ENCODE measurements at places on chromosomes 3 and 15.

DNA sequence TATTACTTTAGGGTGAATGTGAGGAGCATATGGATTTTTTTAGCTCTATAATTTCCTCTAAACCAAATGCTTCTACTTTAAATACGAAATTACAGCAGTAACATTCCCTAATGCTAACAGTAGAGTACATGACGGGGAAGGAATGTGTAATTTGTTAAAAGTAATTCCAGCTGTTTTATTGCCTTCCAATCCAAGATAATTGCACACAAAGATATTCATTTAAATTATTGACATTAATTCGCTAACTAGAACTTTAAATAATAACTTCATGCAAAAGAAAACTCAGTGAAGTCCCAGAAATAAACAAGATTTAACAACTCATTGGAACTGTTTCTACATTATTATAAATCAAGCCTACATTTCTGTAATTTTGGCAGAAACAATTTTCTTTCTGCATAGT is 261.4 kb upstream of the CFAP20DC start:
- DNase-seq: no peak

- no peak for DNase-seq
These were observed 288.8 kb downstream of the FEZF2 start for GRCh38 chr3:62084558-62084957.

GRCh38 chr15:81183439-81183775 is 13.3 kb upstream of the IL16 start:
- no peak for DNase-seq

- no peak for DNase-seq
These were observed 4.2 kb downstream of the RARB start for GRCh38 chr3:25432176-25432720.

DNA sequence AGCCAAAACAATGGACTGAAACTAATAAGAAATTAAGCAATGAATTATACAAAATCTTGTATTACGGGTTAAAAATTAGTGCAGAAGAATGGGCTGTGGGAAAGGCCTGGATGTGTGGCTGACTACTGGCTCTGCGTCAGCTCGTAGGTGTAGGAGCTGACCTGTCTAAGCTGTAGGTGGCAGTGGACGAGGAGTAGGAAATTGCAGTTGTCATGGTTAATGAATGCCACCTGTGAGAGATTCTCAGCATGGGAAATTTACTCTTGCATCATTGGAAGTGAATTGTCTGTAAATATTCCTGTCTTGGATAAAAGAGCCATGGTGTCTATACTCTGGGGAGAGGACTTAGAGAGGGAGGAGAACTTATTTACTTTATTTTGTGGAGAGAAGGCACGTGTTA is 23.4 kb downstream of the CHRNA7 start:
- no peak for DNase-seq

- DNase-seq: peak; percentile 58
These were observed 8.5 kb upstream of the USP3 start for GRCh38 chr15:63495780-63496488.

DNA sequence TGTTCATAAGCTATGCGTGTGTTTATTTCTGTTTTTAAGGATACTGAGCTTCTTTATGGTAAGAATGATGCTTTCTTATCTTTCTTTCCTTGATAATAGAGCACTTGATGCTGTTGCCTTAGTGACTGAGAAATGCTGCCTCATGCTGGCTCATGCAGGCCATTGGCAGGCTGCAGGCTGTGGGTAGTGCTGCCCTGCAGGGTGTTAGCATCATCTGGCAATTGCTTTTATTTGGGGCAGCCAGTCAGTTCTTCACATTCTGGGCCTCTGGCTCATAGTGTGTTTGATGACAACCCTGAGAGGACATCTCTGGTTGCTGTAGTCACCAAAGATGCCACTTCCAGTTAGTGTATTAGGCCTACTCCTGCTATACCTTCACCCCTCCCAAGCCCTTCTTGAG is 66.2 kb upstream of the ONECUT1 start:
- no peak for DNase-seq

GRCh38 chr3:89246326-89246725 is 138.9 kb downstream of the EPHA3 start:
- DNase-seq: no peak

GRCh38 chr15:92471288-92471687 is 77.6 kb downstream of the ST8SIA2 start:
- no peak for DNase-seq

GRCh38 chr3:159829539-159830227 is 159.0 kb upstream of the IL12A start:
- no peak for DNase-seq

DNA sequence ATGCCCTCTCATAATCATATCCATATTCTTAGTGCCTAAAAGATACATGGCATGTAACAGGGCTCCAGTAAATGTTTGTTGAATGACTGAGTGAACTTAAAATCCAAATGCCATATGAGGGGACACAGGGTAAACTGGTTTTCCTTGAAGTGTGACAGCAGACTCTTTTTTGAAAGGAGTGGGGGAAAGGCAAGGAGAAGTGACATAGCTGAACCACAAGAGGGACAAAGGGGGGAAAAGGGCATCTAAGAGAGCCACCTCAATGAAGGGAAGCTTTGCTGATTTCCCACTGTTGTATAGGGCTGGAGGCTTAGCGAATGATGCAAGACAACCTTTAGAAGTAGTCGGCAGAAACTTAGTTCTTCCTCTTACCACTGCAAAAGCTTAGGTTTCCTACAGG is 9.1 kb downstream of the TRIM42 start:
- DNase-seq: no peak

- DNase-seq: no peak
These were observed 467.7 kb downstream of the FGF12 start for GRCh38 chr3:192259661-192260060.

DNA sequence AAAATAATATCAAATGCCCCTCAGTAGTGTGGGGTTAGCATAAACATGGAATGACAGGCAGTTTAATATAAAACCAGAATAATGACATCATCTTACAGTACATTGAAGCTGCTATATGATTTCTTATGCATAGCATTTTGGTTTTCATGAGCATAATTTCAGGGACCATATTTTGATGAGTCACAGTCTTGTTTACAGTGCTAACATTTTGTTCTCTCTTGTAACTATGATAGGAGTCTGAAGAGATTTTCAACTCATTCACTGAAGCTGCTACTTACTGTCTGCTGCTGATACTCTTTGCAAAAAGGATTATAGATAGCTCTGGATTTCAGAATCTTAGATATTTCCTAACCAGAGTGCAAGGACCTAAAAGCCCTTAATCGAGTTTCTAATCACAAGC is 92.6 kb upstream of the CCDC54 start:
- no peak for DNase-seq

DNA sequence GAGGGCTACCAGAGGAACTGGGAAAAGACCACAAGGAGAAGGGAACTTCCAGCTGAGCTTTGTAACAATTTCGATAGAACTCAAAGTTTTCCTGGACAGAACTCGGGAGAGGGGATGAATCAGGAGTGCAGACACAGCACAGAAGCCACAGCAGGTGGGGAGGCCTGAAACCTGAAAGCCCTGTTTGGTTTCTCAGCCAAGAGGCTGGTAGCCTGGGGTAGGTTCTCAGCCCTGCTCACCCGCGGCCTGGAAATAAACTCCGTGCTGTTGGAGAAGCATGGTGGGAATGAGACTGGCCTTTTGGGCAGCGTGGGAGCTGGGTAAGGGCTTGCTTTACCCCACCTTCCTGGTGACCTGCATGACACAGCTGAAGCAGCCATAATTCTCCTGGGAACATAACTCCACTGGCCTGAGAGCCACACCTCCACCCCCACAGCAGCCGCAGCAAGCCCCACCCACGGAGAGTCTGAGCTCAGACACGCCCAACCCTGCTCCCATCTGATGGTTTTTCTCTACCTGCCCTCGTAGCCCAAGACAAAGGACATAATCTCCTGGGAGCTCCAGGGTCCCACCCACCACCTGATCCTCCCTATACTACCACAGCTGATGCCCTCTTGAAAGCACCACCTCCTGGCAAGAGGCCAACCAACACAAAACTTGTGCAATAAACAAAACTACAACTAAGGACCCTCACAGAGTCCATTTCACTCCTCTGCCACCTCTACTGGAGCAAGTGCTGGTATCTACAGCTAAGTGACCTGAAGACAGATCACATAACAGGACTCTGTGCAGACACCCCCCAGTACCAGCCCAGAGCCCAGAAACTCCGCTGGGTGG is 52.5 kb upstream of the CHRM5 start:
- DNase-seq: no peak

DNA sequence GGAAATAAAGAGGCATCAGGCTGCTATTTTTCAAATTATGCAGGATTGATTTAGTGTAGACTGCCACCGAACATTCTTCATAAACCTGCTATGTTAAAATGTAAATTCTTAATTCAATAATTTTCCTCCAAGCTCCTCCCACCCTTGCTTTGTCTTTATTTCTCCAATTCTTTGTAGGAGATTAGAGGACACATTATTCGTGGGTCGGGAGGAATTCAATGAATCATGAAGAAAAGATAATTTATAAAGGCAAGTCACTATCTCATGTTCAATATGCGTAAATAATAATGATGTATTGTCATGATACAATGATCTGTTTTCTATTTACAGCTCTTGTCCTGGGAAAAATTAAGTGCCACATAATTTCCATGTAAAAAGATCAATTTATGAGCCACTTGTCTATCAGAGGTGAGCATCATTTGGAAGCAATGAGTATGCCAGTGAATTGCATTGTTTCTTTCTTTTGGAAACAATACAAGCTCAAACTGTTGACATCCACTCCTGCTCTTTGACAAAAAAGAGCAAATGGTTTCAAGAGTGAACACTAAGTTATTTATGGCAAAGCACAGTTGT is 148.0 kb upstream of the MITF start:
- DNase-seq: no peak

- no peak for DNase-seq
These were observed 547.7 kb upstream of the MCTP2 start for GRCh38 chr15:93683651-93684050.

DNA sequence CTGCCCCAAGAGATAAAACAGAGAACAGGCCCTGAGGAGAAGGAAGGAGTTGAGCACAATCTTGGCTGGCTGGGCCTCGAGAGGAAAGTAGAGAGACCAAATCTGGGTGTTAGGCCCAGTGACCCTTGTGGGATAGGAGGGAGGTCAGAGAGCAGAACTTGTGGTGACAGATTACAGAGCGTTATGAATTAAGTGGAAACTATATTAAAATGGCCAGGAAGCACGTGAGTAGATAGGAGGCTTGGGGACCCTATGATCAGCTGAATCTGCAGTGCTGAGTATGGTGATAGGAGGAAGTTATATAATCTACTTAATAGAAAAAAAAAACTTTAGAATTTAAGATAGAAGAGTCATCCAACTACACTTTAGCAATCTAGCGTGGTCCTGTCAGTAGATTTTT is 30.0 kb downstream of the ST6GAL1 start:
- no peak for DNase-seq

DNA sequence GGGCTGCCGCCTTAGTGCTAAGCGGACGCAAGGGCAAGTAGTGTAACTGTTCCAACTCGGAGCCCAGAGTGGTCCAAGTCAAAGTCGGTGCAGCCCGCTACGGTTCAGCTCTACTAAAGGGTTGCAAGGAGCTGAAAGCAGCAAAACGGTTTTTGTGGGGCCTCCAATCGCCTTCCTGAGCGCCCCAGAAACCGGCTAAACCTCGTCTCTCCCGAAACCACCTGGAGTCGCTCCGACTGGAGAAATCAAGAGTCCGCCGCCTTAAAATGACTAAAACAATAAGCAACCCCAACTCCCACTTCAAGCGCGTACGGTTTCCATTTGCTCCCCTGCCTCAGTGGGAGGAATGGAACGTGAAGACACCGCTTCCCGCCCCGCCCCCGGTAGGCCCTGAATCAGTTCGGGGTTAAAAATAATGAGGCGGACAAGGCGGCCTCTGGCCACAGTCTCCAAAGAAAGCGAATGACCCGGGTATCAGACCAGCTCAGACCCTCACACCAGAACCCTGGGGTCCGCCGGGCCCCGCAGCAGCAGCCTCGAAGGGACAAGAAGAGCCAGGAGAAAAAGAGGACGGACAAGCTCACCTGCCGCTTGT is 401 bp downstream of the SEC11A start:
- peak; percentile 83 for DNase-seq

DNA sequence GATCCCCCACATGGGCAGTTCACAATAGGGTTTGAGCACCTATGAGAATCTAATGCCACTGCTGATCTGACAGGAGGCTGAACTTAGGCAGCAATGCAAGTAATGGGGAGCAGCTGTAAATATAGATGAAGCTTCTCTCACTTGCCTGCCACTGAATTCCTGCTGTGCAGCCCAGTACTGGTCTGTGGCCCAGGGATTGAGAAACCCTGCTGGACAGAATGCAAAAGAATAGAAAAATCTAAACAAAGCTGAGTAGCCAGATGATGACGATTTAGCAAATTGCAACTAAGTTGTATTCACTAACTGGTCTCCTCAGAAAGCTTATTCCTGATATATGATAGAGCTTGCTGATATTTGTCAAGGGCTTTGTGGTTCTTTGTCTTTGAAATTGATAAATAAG is 34.3 kb upstream of the APH1B start:
- no peak for DNase-seq

DNA sequence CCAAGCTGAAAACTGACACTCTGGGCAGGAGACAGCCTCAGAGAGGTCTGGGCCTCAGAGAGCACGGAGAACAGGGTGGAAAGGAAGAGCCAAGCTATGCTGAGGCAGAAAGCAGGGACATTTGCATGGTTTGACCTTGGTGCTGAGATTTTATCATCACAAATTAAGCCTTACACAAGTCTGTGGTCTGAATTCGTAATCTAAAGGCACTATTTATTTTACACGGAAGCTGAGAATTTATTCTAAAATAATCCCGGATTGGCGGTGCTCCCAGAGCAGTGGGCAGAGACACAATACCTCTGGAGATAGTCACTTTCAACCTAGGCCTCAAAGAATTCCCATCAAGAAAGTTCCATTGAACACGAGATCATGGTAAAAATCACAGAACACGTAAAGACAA is 47.5 kb downstream of the CFAP92 start:
- DNase-seq: no peak

- no peak for DNase-seq
These were observed 177.8 kb downstream of the OTOL1 start for GRCh38 chr3:161674402-161674801.

DNA sequence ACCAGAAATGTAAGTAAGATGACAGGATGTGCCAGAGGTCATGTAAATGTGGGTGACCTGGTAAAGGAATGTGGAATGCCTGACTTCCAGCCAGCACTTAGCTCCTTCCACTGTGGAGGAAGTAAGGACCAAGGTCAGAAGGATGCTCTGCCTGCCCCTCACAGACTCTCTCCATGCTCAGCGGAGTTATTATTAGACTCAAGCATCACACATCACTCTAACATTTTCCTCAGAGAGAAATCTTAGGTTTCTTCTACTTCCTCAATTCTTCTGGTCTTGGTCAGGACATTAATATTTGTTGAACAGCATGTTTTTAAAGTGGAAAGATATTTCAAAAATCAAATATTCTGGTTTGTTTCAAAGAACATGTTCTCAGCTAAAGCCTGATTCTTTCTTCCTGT is 231.4 kb upstream of the WNT5A start:
- no peak for DNase-seq
